ENCODE measurements at places on chromosomes 13 and 19.

- no peak for DNase-seq
These were observed 4.2 kb downstream of the CLIP3 start for GRCh38 chr19:36028313-36029041.

GRCh38 chr19:17754634-17755442, 3.6 kb downstream of the FCHO1 start:
- no peak for DNase-seq

GRCh38 chr13:94419304-94419924, 60.1 kb downstream of the DCT start:
- DNase-seq, result no peak

DNA sequence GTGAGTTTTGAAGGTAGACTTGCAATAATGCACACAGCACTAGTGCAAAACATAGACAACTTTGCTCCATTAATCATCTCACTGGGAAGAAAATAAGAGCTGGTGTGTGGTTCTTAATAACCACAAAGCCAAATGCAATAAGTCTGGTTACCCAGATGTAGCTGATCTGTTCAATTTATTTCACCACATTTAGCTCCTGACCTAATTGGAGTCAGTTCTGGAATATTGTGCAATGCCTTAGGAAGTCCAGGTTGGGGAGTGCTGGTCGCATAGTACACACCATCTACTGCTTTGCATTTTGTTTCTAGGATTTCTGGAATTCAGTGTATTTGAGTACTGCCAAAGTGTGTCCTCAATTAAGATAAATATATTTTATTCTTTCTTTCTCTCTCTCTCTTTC, 483.3 kb upstream of the SPRY2 start:
- DNase-seq, result no peak

DNA sequence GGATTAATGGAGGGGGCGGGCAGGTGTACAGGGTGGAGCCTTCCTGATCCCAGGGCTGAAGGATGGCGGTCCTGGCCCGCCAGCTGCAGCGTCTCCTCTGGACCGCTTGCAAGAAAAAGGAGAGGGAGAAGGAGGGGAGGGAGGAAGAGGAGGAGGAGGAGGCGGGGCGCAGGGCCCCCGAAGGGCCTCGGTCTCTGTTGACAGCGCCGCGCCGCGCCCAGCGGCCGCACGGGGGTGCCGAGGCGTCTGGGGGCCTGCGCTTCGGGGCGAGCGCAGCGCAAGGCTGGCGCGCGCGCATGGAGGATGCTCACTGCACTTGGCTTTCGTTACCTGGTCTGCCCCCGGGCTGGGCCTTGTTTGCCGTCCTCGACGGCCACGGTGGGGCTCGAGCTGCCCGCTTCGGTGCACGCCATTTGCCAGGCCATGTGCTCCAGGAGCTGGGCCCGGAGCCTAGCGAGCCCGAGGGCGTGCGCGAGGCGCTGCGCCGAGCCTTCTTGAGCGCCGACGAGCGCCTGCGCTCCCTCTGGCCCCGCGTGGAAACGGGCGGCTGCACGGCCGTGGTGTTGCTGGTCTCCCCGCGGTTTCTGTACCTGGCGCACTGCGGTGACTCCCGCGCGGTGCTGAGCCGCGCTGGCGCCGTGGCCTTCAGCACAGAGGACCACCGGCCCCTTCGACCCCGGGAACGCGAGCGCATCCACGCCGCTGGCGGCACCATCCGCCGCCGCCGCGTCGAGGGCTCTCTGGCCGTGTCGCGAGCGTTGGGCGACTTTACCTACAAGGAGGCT, at the start of gene PPM1N:
Gene PPM1N, plus strand, starts transcription at position 33 of the 785 bp plus-strand sequence. Its CDS starts 30 bp downstream, at position 63.
- peak; percentile 62 for DNase-seq

Data from activated naive CD4-positive, alpha-beta T cell (primary cell).